HCT116 (cell line): ENCODE measurements at places on chromosomes 2 and 18.

DNA sequence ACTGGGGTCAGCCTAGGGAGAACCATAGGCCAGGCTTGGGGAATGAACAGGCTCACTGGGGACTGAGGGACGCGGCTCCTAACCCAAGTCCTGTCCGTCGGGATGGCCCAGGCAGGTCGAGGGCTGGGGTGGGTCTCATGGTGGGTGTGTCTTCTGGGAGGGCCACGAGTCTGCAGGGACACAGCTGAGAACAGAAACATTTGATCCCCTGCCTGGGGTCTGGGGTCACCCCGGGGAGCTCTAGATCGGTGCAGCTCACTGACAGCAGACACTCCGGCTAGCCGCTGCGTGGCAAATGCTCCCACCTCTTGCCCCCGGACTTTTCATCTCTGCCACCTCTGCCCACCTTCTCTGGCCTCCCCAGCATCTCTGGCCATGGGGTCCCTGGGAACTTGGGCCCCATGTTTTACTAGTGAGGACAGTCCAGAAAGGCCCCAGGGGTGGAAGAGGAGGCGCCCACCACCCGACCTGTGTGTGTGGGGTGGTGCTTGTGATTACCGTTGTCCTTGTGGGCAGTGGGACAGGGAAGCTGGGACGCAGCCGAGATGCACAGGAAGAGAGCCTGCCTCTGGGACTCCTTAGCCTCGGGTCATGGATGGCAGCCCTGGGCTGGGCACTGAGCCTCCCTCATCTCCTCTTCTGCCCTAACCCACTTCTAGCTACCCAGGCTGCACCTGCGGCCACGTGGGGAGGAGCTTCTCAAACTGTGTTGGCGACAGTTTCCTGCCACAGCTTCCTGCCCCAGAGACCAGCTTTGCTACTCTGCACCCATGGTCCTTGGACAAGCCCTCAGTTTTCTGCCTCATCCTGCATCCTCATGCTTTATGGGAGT is 4.9 kb downstream of the ZAP70 start:
- no peak for DNase-seq

DNA sequence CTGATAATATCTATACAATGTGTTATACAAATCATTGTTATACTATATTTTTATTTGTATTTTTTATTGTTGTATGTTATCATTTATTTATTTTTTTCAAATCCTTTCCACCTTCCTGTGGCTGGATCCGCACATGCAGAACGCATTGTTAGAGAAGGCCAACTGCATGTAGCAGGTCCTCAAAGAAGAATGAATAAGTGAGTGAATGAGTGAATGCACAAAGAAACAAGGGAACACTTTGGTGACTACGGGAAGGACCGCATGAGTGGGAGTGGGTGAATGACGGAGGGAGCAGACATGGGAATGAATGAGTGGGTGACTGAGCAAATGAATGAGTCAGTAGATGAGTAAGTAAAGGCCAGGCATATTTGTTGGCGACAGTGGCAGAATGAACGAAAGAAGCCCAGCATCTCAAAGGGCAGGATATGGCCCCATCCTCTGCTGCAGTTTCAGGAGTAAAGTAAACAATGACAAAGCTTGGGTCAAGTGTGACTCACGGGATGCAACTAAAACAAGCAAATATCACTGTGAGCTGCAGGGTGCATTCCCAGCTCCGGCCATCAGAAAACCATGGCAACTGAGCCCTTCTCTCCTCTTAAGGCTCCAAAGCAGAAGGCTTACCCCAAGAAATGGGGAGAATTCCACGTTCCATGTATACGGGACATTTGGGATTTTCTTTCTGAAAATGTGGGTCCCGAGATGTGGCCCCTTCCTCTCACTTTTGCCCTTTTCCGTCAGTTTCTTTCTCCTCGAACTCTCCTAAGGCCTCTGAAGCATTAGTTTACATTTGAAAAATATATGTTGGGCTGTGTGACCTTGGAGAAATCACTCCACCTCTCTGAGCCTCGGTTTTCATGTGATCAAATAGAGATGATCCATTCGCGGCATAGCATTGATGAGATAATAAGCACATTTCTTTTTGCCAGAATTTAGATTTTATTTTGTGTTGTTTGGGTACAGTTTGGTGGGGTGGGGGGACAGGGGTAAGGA is 24.5 kb downstream of the KCNF1 start:
- peak; percentile 94 for DNase-seq

DNA sequence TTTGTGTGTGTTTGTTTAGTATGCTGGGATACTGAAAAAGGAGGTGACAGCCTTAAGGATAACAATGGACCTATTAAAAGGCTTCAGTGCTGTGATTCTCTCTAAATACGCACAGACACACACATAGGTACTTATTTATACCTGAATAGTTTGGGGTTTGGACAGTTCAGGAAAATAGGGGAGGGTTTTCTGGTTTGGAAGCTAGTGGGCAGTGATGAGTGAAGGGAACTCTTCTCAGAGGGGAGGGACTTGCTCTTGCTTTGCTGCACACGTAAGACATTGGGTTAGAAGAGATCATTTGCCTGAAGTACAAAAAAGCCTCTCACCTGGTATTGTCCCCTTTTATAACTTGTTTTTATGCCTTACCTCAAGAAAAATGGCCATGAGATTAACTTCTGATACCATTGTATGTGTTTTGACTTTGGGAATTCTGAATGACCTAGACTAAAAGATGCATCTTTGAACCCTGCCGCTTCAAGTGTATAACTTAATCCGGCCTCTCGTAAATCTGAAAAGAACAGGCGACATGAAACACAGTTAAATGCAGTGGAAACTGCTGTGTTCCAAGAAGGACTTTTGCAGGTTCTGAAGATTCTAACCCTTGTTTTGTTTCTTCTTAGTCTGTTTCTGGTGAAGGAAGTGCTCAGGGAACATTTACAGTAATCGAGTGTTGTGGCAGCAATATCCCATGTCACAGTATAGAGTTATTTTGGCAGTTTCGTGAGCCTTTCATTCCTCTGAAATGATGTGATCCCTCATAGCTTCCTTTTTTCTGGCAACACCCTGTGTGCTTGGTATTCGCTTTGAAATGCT is 2.5 kb downstream of the CRIM1 start:
- DNase-seq: peak; percentile 69

GRCh38 chr2:101496279-101496678 is 21.4 kb upstream of the RFX8 start:
- DNase-seq: no peak

GRCh38 chr2:189858291-189858690 is 74.0 kb downstream of the PMS1 start:
- no peak for DNase-seq

DNA sequence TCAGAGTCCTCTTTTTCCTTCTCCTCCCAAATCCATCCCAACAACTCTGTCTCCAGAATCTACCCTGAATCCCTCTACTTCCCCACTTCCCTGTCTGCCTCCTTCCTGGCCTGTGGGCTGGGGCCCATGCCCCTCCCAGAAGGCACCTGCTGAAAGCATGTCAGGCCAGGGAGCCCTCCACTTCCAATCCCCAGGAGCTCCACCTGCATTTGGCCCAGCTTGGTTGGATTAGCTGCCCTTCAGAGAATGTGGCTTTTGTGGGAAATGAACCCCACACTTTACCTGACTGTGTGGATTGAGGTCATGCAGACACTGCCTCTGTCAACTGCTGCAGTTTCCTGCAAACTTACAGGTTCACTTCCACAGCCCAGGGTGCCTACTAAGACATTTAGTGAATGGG is 58.5 kb downstream of the ACOXL start:
- DNase-seq: no peak

- DNase-seq: no peak
Measured at GRCh38 chr2:188412190-188412589, 120.5 kb downstream of the GULP1 start.

DNA sequence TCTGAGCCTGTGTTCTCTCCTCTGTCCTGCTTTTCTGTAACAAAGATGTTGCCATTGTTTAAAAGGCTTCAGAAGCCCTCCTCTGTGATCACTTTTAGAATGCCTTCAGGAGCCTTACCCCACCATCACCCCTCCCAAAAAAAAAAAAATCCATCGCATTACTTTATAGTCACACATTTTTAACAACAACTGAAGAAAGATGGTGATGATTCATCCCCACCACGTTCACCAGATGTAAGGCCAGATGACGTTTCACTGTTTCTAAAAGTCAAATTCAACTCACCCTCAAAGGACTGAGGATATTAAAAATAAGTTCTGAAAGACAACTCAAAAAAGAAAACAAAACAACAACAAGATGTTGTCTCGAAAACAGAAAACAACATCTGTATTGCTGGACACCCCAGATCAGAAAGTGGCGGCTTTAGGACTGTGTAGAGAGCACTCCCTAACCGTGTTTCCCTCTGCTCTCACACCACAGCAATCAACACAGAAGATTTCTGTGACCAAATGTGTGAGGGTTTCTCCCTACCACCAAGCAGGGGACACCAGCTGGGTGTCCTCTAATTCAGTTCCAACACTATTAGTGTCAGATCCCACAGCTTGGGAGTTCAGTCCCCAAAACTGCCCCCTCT is 61.9 kb upstream of the CREB1 start:
- no peak for DNase-seq

- no peak for DNase-seq
Measured at GRCh38 chr2:47658646-47659320, 124.2 kb upstream of the MSH6 start.

DNA sequence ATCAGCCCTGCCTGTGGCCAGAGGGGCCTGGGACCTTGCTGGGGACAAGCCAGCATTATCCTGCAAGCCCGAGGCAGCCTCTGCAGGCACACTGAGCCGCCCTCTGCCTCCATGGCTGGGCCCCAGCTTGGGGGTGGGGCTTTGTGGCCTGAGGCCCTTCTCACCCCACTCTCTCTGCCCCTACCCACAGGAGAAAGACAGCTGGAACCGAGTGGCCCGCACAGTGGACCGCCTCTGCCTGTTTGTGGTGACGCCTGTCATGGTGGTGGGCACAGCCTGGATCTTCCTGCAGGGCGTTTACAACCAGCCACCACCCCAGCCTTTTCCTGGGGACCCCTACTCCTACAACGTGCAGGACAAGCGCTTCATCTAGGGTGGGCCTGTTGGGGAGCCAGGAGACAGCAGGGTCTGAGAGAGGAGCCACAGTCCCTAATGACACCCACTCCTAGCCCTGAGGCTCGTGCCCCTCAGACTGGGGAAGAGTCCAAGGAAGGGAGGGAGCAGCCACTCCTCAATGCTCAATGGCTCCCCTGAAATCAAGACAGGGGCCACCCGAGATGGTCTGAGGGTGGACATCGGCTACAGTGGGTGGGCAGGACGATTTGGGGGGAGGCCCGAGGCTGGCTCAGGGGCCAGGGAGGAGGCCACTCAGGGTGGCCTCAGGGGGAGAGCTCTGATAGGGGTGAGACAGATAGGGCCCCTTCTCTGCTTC is 4.4 kb upstream of the CHRNG start:
- DNase-seq: no peak

GRCh38 chr2:219571311-219572236 is at the start of gene OBSL1:
Gene OBSL1 (minus strand): TSS chr2:219571539. CDS start chr2:219571232, 307 bp downstream.
- no peak for DNase-seq

DNA sequence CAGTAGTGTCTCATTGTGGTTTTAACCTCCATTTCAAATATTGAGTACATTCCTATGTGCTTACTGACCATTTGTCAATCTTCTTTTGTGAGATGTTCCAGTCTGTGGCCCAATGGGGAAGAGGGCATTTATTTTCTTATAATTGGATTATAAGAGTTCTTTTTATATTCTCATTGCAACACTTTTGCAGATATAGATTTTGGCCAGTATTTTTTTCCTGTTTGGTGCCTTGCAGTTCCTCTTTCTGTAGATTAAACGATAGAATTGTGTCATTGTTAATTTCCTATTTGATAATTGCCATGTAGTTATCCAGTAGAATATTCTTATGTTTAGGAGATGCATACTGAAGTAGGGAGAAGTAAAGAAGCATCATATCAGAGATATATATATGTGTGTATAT is 56.4 kb upstream of the CYTIP start:
- no peak for DNase-seq

GRCh38 chr18:23107718-23108117 is 27.6 kb upstream of the CABLES1 start:
- DNase-seq: no peak

DNA sequence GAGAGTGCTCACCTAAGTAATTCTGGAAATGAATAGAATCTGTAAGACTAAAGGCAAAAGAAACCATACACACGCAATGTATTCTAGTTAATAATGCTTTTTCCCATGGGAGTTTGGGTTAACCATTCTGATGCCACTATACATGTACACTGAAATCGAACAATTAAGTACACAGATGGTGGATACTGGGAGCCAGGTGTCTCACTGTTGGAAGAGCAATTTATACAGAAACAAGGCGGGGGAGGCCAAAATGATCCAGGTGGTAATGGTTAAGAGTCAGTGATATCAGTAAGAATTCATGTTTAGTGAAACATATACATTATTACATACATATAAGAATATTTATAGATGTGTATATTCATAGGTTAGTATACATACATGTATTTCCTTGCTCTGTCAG is 67.2 kb downstream of the TMEM131 start:
- DNase-seq: no peak

GRCh38 chr18:3392467-3392855 is 57.5 kb upstream of the TGIF1 start:
- no peak for DNase-seq

DNA sequence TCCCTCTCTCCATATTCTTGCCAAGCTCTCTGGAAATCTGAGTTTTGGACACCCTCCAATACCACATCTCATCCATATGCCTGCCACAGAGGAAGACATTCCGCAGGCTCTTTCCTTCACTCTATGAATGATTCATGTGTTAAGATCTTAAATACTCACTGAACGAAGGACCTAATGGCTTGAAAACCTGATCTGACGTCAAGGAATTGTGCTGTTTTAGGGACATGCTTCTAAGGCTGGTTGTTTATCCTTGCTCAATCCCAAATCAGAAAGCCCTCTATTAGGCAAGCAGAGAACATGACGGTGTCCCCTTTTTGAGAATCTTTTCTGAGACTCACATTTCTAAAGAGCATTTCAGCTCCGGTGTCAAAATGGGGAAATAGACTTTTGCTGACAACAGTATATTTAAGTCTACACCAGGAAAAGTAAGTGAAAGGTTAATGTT is 83.7 kb upstream of the GALNT5 start:
- no peak for DNase-seq

DNA sequence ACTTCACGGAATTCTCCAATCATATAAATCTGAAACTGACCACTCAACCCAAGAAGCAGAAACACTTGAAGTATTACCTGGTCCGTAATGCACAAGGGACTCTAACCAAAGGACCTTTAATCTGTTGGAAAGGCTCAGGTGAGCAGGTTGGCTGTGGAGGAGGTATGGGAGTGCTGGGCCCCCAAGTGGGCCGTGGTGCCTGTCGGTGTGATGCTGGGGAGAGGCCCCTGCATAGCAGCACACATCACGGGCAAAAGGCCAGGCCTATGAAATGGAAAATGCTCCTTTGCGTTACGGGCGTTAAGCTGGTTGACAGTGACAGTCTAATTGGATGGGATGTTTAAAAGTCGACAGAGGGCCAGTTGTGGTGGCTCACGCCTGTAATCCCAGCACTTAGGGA is 42.6 kb downstream of the GREB1 start:
- DNase-seq: no peak

GRCh38 chr2:778731-779350 is 101.6 kb upstream of the TMEM18 start:
- no peak for DNase-seq

- no peak for DNase-seq
Measured at GRCh38 chr2:149446748-149447147, 116.4 kb downstream of the LYPD6 start.

GRCh38 chr18:47990981-47991380 is 60.5 kb upstream of the SMAD2 start:
- no peak for DNase-seq
